Stimulated activated CD4-positive, alpha-beta T cell treated with anti-CD3 and anti-CD28 coated beads, Interleukin-1b, Interleukin-23, amount 100 ng/mL, for 1 hour (primary cell): ENCODE measurements at places on chromosomes 16 and 17.

DNA sequence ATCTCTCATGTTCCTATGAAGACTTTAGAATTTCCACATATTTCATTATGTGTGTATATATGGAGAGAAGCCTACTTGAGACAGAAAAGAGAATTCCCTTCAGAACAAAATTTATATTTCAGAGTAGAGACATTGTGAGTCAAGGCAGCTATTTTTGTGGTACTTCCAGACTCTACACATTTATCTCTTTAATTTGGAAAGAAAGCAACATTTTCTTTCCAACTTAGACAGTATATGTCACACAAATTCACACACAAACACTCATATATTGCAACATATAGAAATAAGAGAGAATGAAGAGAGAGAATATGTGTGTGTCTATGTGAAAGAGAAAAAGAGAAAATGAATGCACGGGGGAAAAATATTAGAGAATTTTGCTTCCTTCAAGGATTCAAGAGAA, 158.8 kb downstream of the CDH8 start:
- no peak for DNase-seq

GRCh38 chr17:76539631-76540271, at the start of gene PRCD:
Gene PRCD (plus strand): TSS chr17:76540044. CDS start chr17:76540142, 98 bp downstream.
- DNase-seq, result no peak

GRCh38 chr17:1769822-1770477, 8.1 kb downstream of the SERPINF1 start:
- no peak for DNase-seq

DNA sequence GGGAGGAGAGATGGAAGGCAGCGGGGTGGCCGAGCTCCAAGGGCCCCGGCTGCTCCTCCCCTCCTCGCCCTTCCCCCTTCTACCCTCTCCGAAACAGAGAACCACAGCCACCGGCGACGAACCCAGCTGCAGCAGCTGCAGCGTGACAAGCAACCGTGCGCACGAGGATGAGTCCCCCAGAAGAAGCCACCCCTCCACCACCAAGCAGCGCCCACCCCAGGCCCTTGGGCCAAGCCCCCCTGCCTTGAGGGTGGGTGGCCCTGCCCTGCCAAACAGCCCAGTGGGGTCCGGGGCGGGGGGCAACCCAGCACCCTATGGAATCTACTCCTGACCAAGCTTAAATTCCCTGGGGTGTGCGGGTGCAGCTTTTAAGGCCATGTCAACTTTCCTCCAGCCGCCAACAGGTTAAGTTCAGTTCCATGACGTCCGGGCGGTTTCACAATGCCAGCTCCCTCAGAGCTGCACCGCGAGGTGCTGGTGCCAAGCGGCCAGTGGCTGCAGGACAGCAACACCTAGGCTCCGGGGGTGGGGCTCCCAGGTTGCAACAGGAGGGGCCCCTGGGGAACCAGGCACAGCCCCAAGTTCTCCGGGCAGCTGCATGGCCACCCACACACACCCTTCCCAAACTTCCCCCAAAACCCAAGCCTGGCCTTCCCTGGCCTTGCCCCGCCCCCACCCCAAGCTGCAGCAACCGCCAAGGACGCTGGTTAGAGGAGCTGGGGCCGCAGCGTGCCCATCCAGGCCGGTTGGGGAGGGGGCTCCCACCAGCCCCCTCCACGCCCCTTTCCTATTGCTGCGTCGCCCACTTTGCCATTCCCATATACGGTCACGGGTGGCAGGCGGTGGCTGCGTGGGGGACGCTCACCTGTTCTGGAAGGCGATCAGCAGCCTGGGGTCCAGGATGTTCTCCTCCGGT, 2.0 kb downstream of the CBX4 start:
- no peak for DNase-seq

GRCh38 chr16:20859699-20860098, 40.5 kb downstream of the DCUN1D3 start:
- no peak for DNase-seq

- DNase-seq, result no peak
Observed at GRCh38 chr16:49096176-49096945, 185.3 kb downstream of the CBLN1 start.

- DNase-seq, result no peak
Observed at GRCh38 chr17:13865650-13866049, 203.7 kb upstream of the COX10 start.

GRCh38 chr17:30278032-30278431, 13.7 kb downstream of the BLMH start:
- DNase-seq, result no peak

DNA sequence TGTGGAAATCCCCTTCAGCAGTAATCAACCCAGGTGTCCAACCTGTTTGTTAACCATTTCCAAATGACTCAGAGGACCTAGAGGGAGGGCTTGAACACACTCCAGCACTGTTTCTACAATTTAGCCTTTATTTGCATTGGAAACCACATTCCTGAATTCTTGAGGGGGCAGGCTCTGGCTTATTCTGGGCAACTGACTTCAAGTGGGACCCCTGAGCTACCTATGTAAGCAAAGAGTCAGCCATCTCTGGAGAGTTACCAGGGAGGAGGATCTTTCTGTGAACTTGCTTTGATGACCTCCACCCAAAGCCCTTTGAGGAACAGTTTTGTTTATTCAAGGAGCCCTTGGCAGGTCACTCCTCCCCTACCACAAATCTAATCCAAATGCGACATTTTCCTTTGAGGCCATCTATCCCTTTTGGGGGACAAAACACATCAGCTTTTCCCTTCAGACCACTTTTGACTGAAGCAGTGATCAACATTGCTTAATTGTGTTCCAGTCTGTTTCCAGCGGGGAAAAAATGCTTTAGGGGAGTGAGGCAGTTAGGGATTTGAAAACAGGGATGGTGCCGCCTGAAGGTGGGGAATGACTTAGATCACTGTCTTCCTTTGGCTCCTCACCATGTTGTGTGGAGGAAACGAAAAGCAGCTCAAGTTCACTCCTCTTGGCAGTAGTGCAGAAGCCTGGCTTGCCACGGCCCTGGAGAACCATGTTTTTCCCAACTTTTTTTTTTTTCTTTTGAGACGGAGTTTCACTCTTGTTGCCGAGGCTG, 46.2 kb downstream of the TUBD1 start:
- no peak for DNase-seq

- DNase-seq, result no peak
Observed at GRCh38 chr17:20721171-20721570, 141.6 kb downstream of the CDRT15L2 start.
